ENCODE measurements at places on chromosomes 4 and X.
A peak's percentile ranks its signal among the peaks of the same experiment; 100 is the strongest.

- no peak overlapping the region for H3K4me3 ChIP-seq
Observed at GRCh38 chr4:173189117-173189693, 20.6 kb downstream of the GALNT7 start.

DNA sequence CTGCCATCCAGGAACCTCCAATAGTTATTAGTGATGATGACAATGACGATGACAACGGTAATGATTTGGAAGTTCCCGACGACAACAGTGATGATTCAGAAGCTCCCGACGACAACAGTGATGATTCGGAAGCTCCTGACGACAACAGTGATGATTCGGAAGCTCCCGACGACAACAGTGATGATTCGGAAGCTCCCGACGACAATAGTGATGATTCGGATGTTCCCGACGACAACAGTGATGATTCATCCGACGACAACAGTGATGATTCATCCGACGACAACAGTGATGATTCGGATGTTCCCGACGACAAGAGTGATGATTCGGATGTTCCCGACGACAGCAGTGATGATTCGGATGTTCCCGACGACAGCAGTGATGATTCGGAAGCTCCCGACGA lies 14.7 kb downstream of the CXCR3 start:
- H3K4me1 ChIP-seq = no peaks in the 10 kb centered on the region
- no peak overlapping the region for H3K4me3 ChIP-seq
- peaks cover 47% of the 10 kb centered on the region for H3K36me3 ChIP-seq
- DNase-seq = no peak
- no peaks in the 10 kb centered on the region for H3K27me3 ChIP-seq

GRCh38 chrX:134684956-134685355 lies 26.7 kb upstream of the PLAC1 start:
- DNase-seq = no peak
- no peaks in the 10 kb centered on the region for H3K36me3 ChIP-seq
- no peaks in the 10 kb centered on the region for H3K27me3 ChIP-seq
- no peak overlapping the region for H3K27ac ChIP-seq

- no peaks in the 10 kb centered on the region for H3K4me1 ChIP-seq
- no peak overlapping the region for H3K4me3 ChIP-seq
- H3K36me3 ChIP-seq = no peaks in the 10 kb centered on the region
- DNase-seq = no peak
- no peak overlapping the region for H3K27ac ChIP-seq
- no peaks in the 10 kb centered on the region for H3K27me3 ChIP-seq
Observed at GRCh38 chrX:47351706-47352105, 18.7 kb upstream of the ZNF157 start.

DNA sequence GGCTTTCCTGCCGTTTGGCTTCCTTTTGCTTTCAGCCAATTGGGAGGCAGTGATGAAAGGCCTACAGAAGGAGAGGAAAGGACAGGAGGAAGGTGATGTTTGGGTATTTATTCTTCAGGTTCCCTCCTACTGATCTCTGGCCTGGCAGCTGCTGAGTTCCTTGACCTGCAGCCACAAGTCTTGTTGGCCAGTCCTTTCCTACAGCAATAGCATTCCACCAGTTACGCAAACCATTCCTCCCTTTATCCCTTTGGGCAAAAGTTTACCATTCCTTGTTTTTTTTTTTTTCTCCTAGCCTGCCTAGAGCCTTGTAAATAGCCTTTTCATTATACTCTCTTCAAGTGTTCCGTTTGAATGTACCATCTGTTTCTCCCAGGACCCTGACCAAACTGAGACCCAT lies 198.1 kb upstream of the FTHL17 start:
- peaks cover 26% of the 10 kb centered on the region for H3K4me1 ChIP-seq
- H3K27me3 ChIP-seq = no peaks in the 10 kb centered on the region
- H3K36me3 ChIP-seq = peaks cover 5% of the 10 kb centered on the region
- peak overlapping the region; percentile 25 for H3K27ac ChIP-seq
- no peak overlapping the region for H3K4me3 ChIP-seq
- no peak for DNase-seq

- peak overlapping the region; percentile 56 for H3K27ac ChIP-seq
- no peak overlapping the region for H3K4me3 ChIP-seq
- peaks cover 30% of the 10 kb centered on the region for H3K4me1 ChIP-seq
Observed at GRCh38 chr4:76194325-76194724, 19.3 kb downstream of the SCARB2 start.

Measured in osteocyte (in vitro differentiated cells).